ENCODE measurements at places on chromosomes 1 and 21. TPM values are rescaled to one million over a fixed set of nuclear protein-coding genes. Genes with fewer than 3 reads are reported as not detected.
A peak's percentile ranks its signal among the peaks of the same experiment; 100 is the strongest.

GRCh38 chr1:15764269-15764764 is 5.7 kb downstream of the FBLIM1 start:
- peak; percentile 22 for DNase-seq

PLEKHM2 gene
- 91.4 TPM for total RNA-seq

DNA sequence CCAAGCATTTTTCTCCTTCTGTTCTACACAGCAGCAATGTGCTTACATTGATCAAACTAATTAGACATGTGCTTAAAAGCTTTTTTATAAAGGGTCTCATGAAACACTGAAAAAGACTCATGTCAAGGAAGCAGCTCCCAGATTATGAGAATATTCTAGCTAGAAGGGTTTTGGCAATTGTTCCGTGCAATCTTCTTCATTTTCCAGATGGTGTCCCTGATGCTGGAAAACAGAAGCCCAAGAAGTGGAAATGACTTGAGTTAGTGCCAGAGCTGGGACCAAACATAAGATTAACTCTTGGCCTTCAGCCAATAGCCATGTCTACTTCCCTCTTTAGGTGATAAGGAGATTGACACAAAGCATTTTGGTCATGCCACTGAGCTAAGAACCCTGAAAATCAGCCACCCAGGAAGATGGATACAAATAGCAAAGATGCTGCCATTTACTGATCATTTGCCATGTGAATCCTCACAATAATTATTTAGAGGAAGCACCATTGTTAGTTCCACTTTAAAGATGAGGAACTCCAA is 110.8 kb downstream of the MATN1 start:
- DNase-seq: no peak

TMEM269 gene
- total RNA-seq: not detected

DNA sequence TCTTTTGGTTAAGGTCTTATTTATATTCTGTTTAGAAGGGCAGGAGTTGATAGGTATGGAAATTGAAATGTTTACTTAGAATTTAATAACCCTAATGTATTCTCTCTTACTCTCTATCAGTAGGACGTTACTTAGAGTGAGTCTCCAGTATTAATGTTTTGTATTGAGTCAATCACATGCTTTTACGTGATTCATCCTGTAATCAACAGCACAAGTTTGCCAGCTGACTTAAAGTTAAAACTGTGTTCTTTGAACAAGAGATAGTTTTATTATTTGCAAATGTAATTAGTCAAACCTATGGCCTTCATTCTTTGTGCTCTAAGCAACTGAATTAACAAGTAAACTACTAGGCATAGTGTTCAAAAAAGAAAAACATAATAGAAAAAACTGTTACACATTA is 57.3 kb downstream of the PKN2 start:
- no peak for DNase-seq

DMRTA2 gene
- not detected for total RNA-seq

DNA sequence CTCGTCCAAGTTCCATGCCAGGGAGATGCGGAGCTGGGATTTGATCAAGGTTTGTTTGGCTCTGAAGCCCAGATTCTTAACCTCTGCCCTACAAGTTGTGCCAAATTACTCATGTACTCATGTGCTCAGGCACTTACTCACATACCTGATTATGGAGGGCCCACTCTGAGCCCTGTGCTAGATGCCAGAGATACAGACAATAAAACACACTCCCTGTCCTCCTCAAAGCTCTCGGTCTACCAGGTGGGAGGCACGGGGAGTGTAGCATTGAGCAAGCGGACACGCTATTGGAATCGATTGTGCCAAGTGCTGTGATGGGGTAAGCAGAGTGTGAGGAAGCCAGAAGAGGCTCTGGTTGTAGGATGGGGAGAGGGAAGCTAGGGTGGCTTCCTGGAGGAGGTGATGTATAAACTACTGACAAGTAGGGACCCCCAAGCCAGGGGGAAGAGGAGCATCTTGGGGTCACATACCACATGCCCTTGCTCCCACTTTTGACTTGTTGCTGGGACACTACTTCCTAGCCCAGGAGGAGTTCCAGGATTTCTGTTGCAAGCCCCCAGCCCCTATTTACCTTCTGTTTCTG is 49.8 kb upstream of the IFNLR1 start:
- no peak for DNase-seq

GRCh38 chr21:45834821-45835293 is 146.7 kb upstream of the COL6A1 start:
- DNase-seq: no peak

DNA sequence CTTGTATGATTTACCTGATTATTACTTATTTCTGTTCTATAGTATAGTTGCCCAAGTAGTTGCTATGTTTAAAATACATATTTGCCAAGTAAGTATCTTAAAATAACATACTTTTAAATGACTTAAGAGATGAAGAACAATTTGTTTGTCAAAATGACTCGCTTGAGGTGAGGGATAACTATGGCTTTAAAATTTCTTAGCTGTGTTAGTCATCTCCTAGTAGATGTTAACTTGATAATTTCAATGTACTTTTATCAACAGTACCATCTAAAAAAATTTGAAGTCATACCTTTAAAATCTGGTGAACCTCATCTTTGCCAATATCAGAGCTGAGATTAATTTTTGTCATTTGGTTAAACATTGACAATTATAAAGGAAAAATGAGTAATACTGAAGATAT is 37.7 kb downstream of the ODR4 start:
- DNase-seq: no peak

Measured in Right ventricle myocardium inferior (tissue), 1 donor.